T-cell (primary cell): ENCODE measurements at places on chromosomes 7 and 10.

DNA sequence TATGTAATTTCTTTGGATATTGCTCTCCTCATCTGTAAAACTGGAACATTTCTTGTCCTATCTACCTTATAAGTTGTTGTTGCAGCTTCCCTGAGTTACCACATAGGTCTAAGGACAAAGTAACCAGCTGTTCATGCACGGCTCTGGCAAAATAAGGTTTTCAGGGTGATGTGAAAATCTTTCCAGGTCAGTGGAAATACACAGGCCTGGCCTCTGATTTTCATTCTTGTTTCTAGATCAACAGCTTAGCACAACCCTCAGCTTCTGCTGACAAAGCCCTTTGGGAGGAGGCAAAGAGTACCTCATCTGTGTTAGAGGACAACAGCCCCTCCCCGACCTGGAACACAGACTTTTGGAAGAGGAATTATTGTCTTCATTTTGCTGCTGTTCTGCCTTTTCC lies 117.5 kb upstream of the AGK start:
- no peak overlapping the region for H3K4me3 ChIP-seq
- no peak for DNase-seq
- H3K27me3 ChIP-seq: peaks cover 15% of the 10 kb centered on the region
- H3K27ac ChIP-seq: no peak overlapping the region
- H3K4me1 ChIP-seq: no peaks in the 10 kb centered on the region
- H3K36me3 ChIP-seq: no peaks in the 10 kb centered on the region

DNA sequence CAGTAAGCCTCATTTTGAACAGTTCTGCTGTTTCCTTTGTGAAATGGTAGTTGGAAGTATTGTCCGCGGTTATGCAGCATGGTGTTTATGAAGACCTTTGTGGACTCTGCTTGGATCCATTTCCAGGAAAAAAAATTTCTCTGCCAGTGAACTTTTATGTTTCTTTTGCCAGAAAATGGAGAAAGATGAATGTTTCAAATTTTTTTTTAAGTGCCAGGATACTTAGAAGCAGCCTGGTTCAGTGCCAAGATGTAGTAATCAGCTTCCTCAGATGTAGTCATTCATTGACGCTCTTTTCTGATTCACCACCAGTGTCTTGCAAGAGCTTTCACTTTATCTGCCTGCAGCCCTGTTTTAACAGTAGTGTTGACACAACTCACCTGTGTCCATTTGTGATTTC lies 258.2 kb downstream of the SDK1 start:
- H3K4me1 ChIP-seq: no peaks in the 10 kb centered on the region
- H3K4me3 ChIP-seq: no peak overlapping the region
- no peak overlapping the region for H3K27ac ChIP-seq

DNA sequence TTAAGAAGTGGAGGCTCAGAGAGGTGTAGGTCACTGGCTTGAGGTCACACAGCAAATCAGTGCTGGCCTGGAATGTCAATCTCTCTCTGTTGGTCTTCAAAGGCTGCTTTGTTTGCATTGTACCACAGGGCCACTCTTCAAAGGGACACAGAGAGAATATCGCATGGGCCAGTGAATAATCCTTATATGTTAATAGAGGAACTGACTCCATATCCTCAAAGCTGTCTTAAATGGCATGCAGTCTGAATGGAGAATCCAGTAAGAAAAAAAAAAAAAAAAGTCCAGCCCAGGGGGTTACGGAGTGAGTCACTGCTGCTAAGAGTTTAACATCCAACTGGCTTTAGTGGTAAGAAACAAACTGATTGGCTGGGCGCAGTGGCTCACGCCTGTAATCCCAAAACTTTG lies 54.1 kb downstream of the NRAP start:
- no peaks in the 10 kb centered on the region for H3K36me3 ChIP-seq
- H3K4me3 ChIP-seq: no peak overlapping the region
- no peak overlapping the region for H3K27ac ChIP-seq
- H3K27me3 ChIP-seq: peaks cover 10% of the 10 kb centered on the region
- no peak for DNase-seq

DNA sequence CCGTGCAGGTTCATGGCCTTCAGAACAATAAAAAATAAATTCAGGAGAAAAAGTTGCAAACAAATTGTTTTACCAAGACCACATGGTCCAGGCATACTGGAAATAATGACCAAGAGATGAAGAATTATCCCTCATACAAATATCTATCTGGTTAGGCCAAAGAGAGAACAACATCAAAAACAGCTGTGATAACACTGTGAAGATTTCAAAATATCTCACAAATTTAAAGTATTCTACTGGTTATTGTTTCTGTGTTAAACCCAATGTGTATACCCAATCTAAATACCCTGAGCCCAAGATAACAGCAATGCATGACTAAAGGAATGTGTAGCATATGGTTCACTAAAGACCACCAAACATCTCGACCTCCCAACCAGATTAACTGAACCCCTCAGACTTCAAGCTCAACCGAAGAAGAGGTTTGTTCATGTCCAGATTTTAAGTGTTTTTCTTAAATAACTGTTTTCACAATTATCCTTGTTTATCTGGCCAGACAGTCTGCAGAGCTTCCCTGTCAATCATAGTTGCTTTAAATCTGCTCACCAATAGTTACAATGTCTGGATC lies 10.9 kb downstream of the OR9A2 start:
- DNase-seq: no peak
- H3K4me1 ChIP-seq: no peaks in the 10 kb centered on the region
- no peak overlapping the region for H3K4me3 ChIP-seq
- peaks cover 7% of the 10 kb centered on the region for H3K27me3 ChIP-seq
- no peak overlapping the region for H3K27ac ChIP-seq
- no peaks in the 10 kb centered on the region for H3K36me3 ChIP-seq

- no peak overlapping the region for H3K27ac ChIP-seq
- H3K27me3 ChIP-seq: no peaks in the 10 kb centered on the region
- H3K36me3 ChIP-seq: no peaks in the 10 kb centered on the region
- H3K4me3 ChIP-seq: no peak overlapping the region
- no peak for DNase-seq
Measured at GRCh38 chr10:77855404-77856155, 71.0 kb downstream of the DLG5 start.

DNA sequence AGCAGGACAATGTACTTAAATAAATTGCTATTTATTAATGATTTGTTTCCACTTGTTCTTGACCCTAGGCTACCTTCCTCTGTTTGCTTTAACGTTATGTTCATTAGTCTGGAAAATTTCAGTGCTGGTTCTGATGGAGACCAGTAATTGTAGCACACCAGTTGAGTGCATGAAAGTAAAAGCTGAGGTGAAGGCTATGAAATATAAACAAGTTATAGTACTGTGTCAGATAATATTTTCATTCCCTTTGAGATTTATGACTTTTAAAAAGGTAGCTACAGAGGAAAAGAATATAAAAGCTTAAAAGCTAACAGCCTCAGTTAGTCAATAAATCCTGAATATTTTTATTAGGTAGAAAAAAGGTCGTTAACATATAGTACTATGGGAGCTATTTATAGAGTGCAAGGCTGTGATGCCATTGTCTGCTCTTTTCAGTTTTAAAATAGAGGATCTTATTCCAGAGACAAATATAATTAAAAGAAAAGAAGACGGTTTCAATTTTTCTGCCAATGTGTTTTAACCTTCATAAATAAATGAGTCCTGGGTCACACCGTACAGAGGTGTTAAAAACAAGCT lies 351.8 kb upstream of the ETV1 start:
- DNase-seq: no peak
- H3K4me1 ChIP-seq: no peaks in the 10 kb centered on the region
- H3K36me3 ChIP-seq: no peaks in the 10 kb centered on the region
- no peak overlapping the region for H3K27ac ChIP-seq

DNA sequence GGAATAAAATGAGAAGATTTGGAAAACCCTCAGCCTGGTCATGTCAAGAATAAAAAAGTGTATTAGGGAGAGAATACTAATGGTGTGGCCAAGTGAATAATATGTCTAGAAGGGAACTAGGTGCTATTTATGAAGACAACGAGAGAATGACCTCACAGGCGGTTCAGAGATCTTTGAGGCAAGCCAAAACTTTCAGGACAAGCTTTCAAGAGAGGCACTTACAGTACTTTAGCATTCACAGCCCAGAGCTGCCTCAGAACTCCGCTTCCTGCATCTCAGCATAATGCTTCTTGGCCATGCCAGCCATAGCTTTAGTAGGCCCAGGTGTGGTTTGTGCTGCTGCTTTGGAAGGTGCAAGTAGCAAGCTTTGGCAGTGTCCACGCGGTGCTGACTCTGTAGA lies 37.2 kb upstream of the CCDC7 start:
- H3K4me1 ChIP-seq: no peaks in the 10 kb centered on the region
- H3K27ac ChIP-seq: no peak overlapping the region
- DNase-seq: no peak
- H3K4me3 ChIP-seq: no peak overlapping the region
- H3K36me3 ChIP-seq: no peaks in the 10 kb centered on the region
- H3K27me3 ChIP-seq: no peaks in the 10 kb centered on the region

GRCh38 chr10:6053816-6054631 lies 8.1 kb downstream of the IL2RA start:
- H3K4me3 ChIP-seq: no peak overlapping the region
- H3K27me3 ChIP-seq: no peaks in the 10 kb centered on the region
- H3K4me1 ChIP-seq: peaks cover 19% of the 10 kb centered on the region
- H3K36me3 ChIP-seq: no peaks in the 10 kb centered on the region
- H3K27ac ChIP-seq: peak overlapping the region; percentile 93

DNA sequence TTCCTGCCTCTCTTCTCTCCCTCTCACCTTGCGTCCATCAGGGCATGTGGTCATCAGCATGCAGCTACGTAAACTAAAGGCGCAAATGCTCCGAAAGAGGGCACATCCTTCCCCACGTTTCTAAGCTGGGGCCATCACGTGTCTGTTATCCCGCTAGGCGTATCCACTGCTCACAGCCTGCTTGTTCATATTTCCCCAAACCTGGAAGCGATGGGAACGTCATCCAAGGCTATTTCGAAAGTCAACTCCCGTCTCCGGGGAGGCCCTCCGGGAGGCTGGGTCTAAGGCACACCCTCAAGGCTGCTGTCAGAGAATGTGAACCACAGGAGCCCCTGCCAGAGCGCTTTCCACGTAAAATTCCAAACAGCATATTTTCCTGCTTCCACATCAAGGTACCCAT lies 199.2 kb downstream of the DIP2C start:
- H3K36me3 ChIP-seq: no peaks in the 10 kb centered on the region
- no peaks in the 10 kb centered on the region for H3K27me3 ChIP-seq
- H3K27ac ChIP-seq: no peak overlapping the region

- no peaks in the 10 kb centered on the region for H3K27me3 ChIP-seq
- no peak overlapping the region for H3K27ac ChIP-seq
- no peak for DNase-seq
- H3K4me1 ChIP-seq: no peaks in the 10 kb centered on the region
Measured at GRCh38 chr10:57314046-57314445, 953.0 kb upstream of the ZWINT start.

DNA sequence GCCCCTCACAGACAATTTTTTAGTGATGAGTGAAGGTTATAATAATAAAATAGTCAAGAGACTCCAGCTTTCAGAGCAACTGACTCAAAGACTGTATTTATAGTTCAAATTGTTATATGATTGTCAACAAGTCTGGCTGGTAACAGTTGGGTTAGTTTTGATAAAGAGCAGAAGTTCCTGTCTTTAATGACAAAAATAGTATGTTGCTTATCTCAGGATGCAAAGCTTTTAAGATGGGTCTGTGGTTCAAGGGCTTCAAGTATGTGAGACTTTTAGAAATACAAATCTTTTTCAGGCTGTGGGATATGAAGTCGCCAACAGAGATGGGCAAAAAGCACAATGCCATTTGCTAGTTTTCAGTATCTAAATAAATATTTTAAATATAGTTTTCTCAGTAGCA lies 118.4 kb downstream of the ABCA13 start:
- no peak overlapping the region for H3K4me3 ChIP-seq
- no peak for DNase-seq
- H3K27ac ChIP-seq: no peak overlapping the region
- no peaks in the 10 kb centered on the region for H3K27me3 ChIP-seq

- no peak overlapping the region for H3K4me3 ChIP-seq
- no peaks in the 10 kb centered on the region for H3K4me1 ChIP-seq
- H3K27me3 ChIP-seq: no peaks in the 10 kb centered on the region
- no peak for DNase-seq
Measured at GRCh38 chr7:77657427-77658224, 38.6 kb upstream of the RSBN1L start.

- peaks cover 18% of the 10 kb centered on the region for H3K27me3 ChIP-seq
- no peak for DNase-seq
- H3K27ac ChIP-seq: no peak overlapping the region
- peaks cover 10% of the 10 kb centered on the region for H3K4me1 ChIP-seq
Measured at GRCh38 chr7:149733131-149733923, 40.1 kb downstream of the ZNF467 start.

GRCh38 chr10:71799608-71800453 lies 26.5 kb upstream of the VSIR start:
- H3K4me1 ChIP-seq: peaks cover 15% of the 10 kb centered on the region
- DNase-seq: no peak

- no peaks in the 10 kb centered on the region for H3K36me3 ChIP-seq
- no peaks in the 10 kb centered on the region for H3K27me3 ChIP-seq
- no peak overlapping the region for H3K27ac ChIP-seq
- no peak for DNase-seq
Measured at GRCh38 chr7:14639801-14640200, 262.8 kb downstream of the DGKB start.

GRCh38 chr7:21330462-21331178 lies 97.3 kb upstream of the SP4 start:
- H3K4me3 ChIP-seq: no peak overlapping the region
- H3K36me3 ChIP-seq: no peaks in the 10 kb centered on the region
- no peaks in the 10 kb centered on the region for H3K27me3 ChIP-seq
- DNase-seq: no peak

DNA sequence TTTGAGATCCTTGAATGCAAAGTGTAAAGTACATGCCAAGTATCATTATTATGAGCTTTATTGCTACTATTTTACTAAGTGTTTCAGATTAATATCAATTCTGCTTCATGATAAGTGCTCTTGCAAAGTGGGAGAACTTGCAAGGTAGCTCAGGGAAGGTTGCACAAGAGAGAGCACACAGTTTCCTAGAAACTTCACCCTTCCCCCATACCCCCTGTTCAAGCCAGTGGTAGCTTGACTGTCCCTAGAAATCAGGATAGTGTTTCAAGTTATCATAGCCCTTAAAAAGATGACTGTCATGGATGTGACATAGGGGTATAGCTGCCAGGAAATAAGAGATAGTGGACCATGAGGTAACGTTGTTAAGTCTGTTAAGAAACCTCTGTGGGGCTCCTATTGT lies 251.5 kb downstream of the TRIL start:
- H3K4me1 ChIP-seq: no peaks in the 10 kb centered on the region
- H3K27ac ChIP-seq: no peak overlapping the region
- no peaks in the 10 kb centered on the region for H3K36me3 ChIP-seq
- no peaks in the 10 kb centered on the region for H3K27me3 ChIP-seq
